ENCODE measurements at places on chromosomes 7 and 10.

DNA sequence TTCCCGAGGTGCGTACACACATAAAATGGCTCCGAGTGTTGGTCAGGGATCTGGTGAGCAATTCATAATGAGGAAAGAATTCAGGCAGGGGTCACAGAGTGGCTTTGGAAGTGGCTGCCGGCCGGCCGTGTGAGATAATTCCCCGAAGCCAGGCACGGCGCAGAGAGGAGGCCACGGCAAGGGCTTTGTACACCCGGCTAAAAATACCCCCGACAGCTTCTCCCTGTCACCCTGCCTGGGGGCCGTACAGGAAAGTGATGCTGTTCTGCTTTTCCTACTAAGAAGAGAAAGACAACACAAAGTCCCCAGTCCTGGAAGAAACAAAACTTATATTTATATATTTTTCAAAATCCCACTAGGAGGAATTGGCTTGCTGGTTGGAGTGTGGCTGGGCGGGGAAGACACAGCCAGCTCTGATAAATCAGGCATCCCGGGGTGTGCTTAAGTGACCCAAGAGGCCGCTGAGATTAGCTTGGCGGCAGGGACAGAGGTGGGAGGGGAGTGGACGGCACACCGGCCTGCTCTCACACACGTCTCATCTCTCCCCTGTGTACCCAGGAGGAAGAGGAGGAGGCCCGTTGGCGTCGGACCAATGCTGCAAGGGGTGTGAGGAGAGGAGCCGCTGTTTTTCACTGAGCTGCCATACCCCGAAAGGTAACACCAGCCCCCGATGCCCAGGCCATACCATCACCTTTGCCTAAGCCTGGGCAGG is 70.5 kb downstream of the ZMIZ1 start:
- DNase-seq = no peak

- peak; percentile 54 for DNase-seq
Observed at GRCh38 chr7:50397320-50397970, 52.7 kb downstream of the FIGNL1 start.

DNA sequence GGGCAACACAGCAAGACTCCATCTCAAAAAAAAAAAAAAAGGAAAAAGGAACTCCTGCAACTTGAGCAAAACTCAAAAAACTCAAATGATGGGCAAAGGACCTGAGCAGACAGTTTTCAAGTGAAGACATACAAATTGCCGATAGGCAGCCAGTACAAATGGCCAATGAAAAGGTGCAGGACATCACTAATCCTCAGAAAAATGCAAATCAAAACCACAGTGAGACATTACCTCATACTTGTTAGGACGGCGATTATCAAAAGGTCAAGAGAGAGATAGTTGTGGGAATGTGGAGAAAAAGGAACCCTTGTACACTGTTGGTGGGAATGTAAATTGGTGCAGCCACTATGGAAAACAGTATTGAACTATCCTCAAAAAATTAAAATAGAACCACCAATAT is 16.8 kb downstream of the SVOPL start:
- no peak for DNase-seq

DNA sequence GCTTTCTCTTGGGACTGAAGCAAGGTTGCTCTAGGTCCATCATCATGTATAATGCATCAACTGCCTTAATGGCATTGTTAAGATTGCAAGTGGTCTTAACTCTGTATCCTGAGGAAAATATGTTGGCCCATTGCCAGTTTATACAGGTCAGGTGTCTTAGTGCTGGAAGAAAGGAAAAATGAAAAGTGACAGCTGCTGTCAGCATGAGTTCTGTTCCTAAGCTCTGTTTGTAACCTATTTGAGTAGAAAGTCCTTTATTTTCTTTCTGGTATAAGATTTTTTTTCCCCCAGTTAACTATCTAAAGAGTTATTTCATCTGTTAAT is 127.2 kb downstream of the SRI start:
- no peak for DNase-seq

- DNase-seq = no peak
Observed at GRCh38 chr7:72709909-72710308, 118.1 kb downstream of the TYW1B start.

GRCh38 chr10:75180592-75180991 is 30.0 kb upstream of the VDAC2 start:
- no peak for DNase-seq

DNA sequence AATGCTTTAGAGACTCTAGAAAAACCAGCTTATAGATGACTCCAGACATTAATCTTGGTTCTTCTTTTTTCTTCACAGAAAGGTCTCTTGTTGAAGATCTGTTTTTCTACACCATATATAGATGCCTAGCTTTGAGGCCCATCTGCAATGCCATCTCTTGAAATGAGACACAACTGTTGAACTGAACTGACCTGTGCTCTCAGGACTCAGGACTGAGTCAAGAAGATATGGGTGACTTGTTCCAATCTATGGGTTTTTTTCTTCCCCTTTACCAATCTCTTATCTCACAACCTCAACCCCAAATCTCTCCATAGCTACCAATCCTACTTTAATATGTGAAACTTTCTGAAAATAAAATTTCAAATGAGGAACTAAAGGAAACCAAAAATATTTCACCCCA is 194.7 kb downstream of the SNX13 start:
- no peak for DNase-seq

DNA sequence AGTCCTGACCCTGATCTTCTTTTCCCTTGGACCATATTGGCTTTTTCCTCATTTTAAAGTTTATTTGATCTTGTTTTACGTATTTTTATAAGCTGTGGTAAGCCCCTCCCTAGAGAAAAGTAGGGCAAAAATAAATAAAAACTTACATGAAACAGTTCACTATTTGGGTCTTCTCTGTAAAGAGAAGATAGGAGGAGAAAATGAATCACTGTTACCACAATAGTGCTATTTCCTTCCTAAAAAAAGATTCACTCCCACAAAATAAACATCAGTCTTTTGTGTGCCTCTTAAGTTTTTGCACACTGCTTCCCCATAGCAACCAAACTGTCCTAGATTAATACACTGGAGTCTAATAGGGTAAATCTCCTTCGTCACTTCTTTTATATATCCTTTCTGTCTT is 1.4 kb upstream of the SVIL start:
- no peak for DNase-seq

DNA sequence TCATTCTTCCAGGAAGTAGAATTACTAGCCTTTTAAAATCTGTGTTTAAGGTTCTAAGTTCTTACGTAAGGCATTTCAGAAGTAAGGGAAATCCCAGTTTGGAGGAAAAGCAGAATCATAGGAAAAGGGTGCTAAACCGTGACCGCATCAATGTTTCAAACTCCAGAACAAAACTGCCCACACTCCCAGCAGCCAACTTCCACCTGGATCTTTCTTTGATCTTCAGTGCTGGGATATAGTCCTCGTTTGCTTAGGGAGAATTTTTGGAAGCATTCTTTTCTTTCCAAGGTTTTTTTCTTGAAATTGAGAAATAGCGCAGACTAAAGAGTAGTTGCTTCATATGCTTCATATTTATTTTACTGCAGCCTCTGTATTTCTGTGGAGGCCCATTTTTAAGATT is 8.9 kb downstream of the PROSER2 start:
- DNase-seq = no peak

- DNase-seq = no peak
Observed at GRCh38 chr7:146412781-146413180, 296.2 kb downstream of the CNTNAP2 start.

DNA sequence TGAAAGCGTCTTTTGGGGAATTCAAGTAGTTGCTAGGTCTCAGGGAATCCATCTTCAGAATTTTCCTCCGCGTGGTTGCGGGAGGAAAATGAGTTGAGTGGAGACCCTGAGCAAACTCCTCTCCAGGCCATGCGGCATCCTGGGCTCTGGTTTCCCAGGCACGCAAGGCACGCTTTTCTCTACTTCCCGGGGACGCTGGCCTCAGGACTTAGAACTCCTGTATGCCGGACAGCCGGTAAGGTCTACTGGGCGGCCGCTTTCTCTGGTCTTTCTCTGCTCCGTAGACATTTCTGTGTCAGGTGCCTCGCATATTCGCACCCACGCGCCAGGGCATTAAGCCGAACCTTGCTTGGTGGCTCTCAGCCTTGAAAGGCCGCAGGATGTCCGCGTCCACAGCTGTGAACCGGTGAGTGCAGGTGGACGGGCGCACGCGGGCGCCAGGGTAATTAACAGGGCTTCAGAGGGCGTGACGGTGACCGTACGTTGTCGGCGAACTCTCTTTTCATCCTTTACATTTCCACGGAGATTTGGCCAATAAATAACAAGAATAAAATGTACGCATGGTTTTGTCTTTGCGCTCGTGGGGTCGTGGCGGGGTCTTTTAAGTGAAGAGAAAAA is 992 bp upstream of the RBM20 start:
- DNase-seq = no peak

DNA sequence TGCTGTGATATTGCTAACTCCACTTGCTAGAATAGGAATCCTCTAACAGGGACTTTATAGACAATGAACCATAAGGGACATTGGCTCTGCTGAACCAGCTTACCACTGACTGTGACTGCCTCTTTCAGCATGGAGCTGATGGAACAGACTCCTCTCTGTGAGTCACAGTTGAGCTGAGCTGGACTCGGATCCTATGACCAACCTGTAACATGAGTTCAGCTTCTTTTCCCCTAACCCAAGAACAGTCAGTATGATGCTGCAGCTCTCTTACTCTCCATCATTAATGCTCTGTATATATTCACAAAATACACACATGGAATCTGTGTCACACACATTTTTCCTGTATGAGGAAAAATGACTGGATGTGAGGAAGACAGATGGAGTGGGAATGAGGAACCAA is 177.9 kb upstream of the BET1 start:
- DNase-seq = no peak

- DNase-seq = no peak
Observed at GRCh38 chr7:95545673-95546072, 50.6 kb downstream of the PDK4 start.

DNA sequence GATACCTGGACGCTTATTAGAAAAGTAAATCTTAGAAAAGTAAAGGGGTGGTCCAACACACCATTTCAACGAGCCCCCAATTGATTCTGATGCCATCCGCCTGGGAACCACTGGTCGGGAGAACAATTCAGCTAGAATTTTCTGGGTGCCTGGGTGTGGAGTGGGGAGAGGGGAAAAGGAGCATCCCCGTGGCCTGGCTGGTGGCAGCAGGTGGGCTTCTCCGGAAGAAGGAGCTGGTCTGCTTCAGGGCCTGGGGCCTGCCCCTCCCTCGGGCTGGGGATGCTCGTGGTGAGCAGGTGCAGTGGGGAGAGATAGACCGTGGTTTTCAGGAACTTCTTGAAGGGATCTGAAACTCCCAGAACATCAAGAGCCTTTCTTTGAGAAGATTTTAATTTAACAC is 39.9 kb upstream of the DUSP5 start:
- DNase-seq = no peak

GRCh38 chr7:23593706-23594105 is 3.5 kb upstream of the CCDC126 start:
- no peak for DNase-seq

GRCh38 chr7:32223071-32223650 is 153.0 kb upstream of the PDE1C start:
- DNase-seq = no peak

GRCh38 chr7:137986252-137987017 is 15.5 kb downstream of the CREB3L2 start:
- DNase-seq = no peak

DNA sequence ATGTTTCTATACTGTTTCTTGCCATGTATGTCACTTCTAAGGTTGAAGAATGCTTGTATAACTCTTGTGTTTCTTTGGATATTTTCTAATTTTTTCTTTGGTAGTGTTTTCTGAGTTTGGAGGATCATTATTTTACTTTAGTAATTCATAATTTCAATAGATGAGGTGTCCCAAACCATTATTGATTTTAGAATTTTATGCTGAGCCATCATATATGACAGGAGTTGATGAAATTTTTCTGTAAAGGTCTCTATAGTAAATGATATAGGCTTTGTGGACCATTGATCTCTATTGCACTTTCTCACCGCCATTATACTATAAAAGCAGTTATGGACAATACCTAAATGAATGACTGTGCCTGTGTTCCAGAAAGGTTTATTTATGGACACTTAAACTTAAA is 183.3 kb upstream of the PPP1R3A start:
- no peak for DNase-seq

DNA sequence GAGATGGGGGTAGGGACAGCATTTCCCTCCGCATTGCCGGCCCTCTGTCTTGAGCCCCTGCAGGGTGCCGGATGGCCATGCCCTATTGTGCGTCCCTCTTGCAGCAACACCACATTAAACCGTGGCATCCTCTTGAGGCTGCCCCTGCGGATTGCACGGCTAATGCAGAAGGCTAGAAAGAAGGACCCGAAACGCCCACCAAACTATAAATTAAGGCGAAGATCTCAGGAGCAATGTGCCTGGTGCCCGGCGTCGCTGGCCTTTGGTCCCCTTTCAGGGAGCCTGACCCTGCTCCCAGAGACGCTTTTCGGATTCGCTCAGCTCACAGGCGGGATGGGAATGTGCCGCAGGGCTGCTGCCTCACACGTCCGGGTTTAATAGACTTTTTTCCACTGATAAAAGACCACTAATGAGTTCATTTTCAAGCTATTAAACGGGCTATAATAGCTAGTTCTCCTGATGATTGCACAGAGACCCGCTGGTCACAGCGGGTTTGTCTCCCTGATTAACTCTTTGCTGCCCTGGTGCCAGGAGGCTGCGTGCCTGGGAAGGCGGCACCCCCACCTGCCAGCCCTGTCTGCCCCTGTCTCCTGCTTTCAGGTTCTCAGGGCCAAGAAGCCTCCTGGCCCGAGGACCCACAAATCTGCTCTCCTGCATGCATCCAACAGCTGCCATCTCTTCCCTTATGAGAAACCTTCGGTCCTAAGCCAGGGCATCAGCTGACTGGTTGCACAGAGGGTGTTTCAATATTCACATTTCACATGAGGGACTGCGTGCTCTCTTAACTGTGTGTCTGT is 128.3 kb downstream of the ADARB2 start:
- DNase-seq = no peak

- DNase-seq = no peak
Observed at GRCh38 chr7:47227762-47228177, 354.1 kb downstream of the TNS3 start.

GRCh38 chr10:117892681-117893220 is 154.0 kb downstream of the RAB11FIP2 start:
- DNase-seq = no peak

GRCh38 chr7:115637128-115637527 is 393.4 kb downstream of the TFEC start:
- DNase-seq = no peak

DNA sequence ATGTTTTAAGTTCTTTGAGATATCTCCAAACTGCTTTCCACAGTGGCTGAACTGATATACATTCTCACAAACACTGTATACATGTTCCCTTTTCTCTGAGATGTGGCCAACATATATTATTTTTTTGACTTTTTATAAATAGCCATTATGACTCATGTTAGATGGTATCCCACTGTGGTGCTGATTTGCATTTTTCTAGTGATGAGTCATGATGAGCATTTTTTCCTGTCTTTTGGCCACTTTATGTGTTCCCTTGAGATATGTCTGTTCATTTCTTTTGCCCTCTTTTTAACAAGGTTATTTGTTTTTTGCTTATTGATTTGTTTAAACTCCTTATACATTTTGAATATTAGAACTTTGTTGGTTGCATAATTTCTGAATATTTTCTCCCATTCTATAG is 1055.1 kb downstream of the NXPH1 start:
- no peak for DNase-seq

All from activated naive CD8-positive, alpha-beta T cell treated with anti-CD3 and anti-CD28 coated beads for 36 hours (primary cell).